ENCODE measurements at places on chromosomes 1 and 21. TPM values are rescaled to one million over a fixed set of nuclear protein-coding genes. Genes with fewer than 3 reads are reported as not detected.

The STUM gene
- not detected for total RNA-seq

The TRIM58 gene
- total RNA-seq = 0.06 TPM

The GUCA2B gene
- total RNA-seq = not detected

The GPA33 gene
- total RNA-seq = not detected

The OR2L13 gene
- total RNA-seq = not detected

The C1QTNF12 gene
- total RNA-seq = 2.4 TPM

The FAM167B gene
- total RNA-seq = 0.32 TPM

The TNFSF4 gene
- 5.2 TPM for total RNA-seq

The MXRA8 gene
- total RNA-seq = 0.97 TPM

The COL6A1 gene
- total RNA-seq = 5.2 TPM

The ELAPOR1 gene
- total RNA-seq = 6.8 TPM

- H3K36me3 ChIP-seq = no peaks in the 10 kb centered on the region
- no peak for DNase-seq
- H3K4me3 ChIP-seq = no peak overlapping the region
- H3K27ac ChIP-seq = no peak overlapping the region
- H3K27me3 ChIP-seq = peaks cover 4% of the 10 kb centered on the region
Measured at GRCh38 chr1:163528710-163529348, 207.1 kb downstream of the NUF2 start.

DNA sequence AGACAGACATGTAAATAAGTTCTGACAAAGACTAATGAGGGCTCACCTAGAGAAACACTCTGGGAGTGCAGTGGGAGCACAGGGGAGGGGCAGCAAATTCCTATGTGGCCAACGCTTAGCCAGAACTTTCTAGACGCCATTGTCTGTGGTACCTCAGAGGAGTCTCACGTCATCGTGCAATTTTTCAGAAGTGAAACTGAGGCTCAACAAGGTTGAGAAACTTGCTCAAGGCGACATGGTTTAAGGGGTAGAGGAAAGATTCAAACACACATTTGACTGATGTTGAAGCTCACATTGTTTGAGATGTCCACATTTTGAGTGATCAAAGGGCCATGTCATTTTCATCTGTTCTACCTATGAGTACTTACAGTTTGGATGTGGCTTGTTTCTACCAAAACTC is 152.6 kb upstream of the LMO4 start:
- H3K36me3 ChIP-seq = no peaks in the 10 kb centered on the region
- H3K4me1 ChIP-seq = no peaks in the 10 kb centered on the region
- peaks cover 49% of the 10 kb centered on the region for H3K27me3 ChIP-seq
- DNase-seq = no peak
- H3K4me3 ChIP-seq = no peak overlapping the region
- H3K27ac ChIP-seq = no peak overlapping the region

- H3K4me1 ChIP-seq = no peaks in the 10 kb centered on the region
- no peaks in the 10 kb centered on the region for H3K36me3 ChIP-seq
- H3K4me3 ChIP-seq = no peak overlapping the region
Measured at GRCh38 chr1:232551386-232551785, 78.5 kb downstream of the SIPA1L2 start.

DNA sequence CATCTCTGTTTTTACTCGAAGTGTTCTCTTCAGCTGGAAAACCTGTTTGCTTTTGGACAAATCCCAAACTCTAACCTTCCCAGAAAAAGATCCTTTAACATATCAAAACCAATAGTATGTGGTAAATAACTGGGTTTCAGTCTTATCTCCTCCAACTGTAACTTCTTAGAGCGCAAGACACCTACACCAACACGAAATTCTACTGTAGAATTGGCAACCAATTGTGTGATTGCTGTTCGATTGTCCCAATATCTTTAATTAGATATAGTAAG is 5.8 kb upstream of the MPZL1 start:
- H3K36me3 ChIP-seq = peaks cover 7% of the 10 kb centered on the region
- peaks cover 32% of the 10 kb centered on the region for H3K4me1 ChIP-seq
- H3K27me3 ChIP-seq = peaks cover 11% of the 10 kb centered on the region
- no peak for DNase-seq
- peak overlapping the region; percentile 97 for H3K27ac ChIP-seq
- peak overlapping the region; percentile 88 for H3K4me3 ChIP-seq

DNA sequence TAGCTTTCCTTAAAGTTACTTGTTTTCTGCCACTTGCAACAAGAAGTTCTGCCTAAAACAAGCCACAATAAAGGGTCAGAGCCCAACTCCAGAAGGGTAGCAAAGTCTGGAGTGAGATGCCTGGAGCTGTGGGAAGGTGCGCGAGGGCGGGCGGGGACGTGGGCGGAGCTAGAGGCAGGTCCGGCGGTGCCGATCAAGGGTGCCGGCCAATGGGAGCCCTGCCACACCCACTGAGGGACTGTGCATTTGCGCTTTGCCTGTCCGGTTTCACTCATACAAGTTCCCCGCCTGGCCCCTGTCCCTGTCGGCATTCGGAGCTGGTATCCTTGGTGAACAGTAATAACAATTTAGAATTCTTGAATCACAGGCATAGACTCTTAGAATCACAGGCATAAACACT is 732.4 kb downstream of the MATN1 start:
- no peaks in the 10 kb centered on the region for H3K4me1 ChIP-seq
- DNase-seq = no peak
- H3K4me3 ChIP-seq = no peak overlapping the region

DNA sequence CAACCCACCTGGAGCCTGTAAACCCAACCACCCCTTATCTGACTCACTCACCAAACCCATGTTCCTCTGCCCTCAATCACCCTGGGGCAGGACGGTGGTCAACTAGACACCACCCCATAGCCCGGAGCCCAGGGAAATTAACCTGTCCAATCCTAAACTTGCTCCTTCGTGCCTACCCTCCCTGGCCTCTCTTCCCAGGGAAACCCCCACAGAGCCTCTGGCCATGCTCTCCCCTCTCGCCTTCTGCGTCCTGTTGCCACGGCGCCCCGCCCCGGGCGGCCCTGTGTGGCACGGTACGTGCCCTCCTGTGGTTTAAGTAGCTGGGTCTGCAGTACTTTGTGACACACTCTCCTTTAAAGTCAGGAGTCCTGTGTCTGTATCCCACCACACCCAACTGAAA is 4.0 kb upstream of the FTCD start:
- H3K27ac ChIP-seq = no peak overlapping the region
- no peaks in the 10 kb centered on the region for H3K4me1 ChIP-seq
- peaks cover 1% of the 10 kb centered on the region for H3K36me3 ChIP-seq

DNA sequence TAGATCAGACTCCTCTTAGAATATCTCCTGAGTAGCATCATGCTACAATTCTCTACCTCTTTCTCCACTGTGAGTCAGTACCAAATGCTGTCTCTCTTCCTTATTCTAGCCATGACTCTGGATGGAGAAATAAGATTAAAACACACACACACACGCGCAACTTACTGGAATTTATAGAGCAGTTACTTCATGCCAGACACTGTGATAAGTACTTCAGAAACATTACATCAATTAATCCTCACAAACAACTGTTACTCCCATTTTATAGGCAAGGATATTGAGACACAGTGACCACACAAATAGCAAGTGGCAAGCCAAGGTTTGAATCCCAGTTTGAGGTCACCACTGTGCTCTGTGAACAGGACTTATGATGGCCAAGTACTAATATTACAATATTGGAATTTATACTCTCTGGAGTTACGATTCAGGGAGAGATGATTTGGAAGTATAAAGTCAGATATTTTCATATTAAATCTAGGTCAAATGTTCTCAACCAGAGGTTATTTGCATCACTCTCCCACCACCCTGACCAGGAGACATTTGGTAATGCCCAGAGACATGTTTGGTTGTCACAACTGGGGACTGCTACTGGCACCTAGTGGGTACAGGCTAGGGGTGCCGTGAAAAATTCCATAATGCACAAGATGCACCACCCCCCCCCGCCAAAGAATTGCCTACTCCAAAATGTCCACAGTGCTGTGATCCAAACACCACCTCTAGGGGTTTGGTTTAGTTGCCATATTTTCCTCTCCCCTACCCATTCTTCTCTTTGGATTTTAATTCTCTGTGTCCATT is 221.6 kb downstream of the LTN1 start:
- peaks cover 23% of the 10 kb centered on the region for H3K4me1 ChIP-seq
- H3K27ac ChIP-seq = no peak overlapping the region
- DNase-seq = no peak
- H3K36me3 ChIP-seq = peaks cover 22% of the 10 kb centered on the region

DNA sequence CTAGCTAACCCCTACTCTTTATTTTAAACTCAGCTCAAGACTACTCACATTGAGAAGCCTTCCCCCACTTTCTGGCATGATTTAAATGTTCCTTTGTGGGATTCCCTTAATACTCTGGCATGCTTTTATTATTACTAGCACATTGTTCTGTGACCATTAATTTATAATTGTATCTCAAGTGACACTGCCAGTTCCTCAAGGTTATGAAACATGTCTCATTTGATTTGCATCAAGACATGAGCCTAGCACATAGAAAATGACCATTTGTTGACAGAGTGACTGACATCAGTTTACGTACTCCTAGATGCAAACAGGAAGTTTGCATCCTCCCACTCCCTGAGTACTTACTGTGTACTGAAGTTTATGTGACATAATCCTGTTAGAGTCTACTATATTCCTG is 15.2 kb downstream of the RGS4 start:
- H3K27ac ChIP-seq = no peak overlapping the region
- no peak for DNase-seq
- H3K27me3 ChIP-seq = no peaks in the 10 kb centered on the region
- H3K36me3 ChIP-seq = no peaks in the 10 kb centered on the region
- no peaks in the 10 kb centered on the region for H3K4me1 ChIP-seq

- peaks cover 10% of the 10 kb centered on the region for H3K27me3 ChIP-seq
- no peaks in the 10 kb centered on the region for H3K4me1 ChIP-seq
- no peak overlapping the region for H3K27ac ChIP-seq
- no peaks in the 10 kb centered on the region for H3K36me3 ChIP-seq
Measured at GRCh38 chr1:8241417-8242014, 76.4 kb upstream of the SLC45A1 start.

DNA sequence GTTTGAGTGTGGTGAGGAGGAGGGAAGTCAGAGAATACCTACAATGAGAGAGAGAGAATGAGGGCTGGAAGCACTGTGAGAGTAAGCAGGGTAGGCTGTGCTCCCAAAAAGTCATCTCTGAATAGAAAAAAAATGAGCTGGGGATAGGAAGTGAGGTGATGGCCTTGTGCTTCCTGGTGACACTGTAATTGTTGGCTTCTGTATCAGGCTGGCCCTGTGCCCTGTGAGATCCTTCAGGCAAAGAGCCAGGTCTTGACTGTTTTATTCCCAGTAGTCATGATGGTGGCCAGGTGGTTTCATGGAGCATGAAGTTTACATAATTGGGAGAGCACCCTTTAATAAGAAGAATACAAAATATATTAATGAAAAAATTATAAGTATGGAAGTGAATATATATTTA is 20.4 kb upstream of the SPATA6 start:
- no peak overlapping the region for H3K4me3 ChIP-seq
- H3K27ac ChIP-seq = no peak overlapping the region
- H3K27me3 ChIP-seq = peaks cover 7% of the 10 kb centered on the region
- no peaks in the 10 kb centered on the region for H3K36me3 ChIP-seq
- no peaks in the 10 kb centered on the region for H3K4me1 ChIP-seq

DNA sequence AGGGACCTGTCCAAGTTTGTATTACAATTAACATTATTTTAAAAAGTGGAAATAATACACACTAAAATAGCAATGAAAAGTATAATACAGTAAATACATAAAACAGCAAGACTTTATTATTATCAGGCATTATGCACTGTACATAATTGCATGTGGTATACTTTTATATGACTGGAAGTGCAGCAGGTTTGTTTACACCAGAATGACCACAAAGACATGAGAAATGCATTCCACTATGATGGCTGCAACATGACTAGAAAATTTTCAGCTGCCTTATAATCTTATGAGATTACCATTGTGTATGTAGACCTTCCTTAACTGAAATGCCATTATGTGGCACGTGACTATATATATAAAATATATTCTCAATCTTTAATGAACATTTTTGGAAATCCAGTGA is 1699.6 kb downstream of the KCNT2 start:
- no peak for DNase-seq
- no peak overlapping the region for H3K4me3 ChIP-seq
- H3K4me1 ChIP-seq = no peaks in the 10 kb centered on the region

GRCh38 chr1:60622486-60622885 is 459.9 kb upstream of the NFIA start:
- H3K27ac ChIP-seq = no peak overlapping the region
- H3K4me3 ChIP-seq = no peak overlapping the region
- H3K4me1 ChIP-seq = no peaks in the 10 kb centered on the region

- H3K27me3 ChIP-seq = no peaks in the 10 kb centered on the region
- no peak overlapping the region for H3K4me3 ChIP-seq
Measured at GRCh38 chr1:243459059-243459458, 203.2 kb downstream of the SDCCAG8 start.

- peak overlapping the region; percentile 53 for H3K4me3 ChIP-seq
- DNase-seq = peak; percentile 83
- no peaks in the 10 kb centered on the region for H3K36me3 ChIP-seq
Measured at GRCh38 chr1:40668769-40669525, 3.5 kb upstream of the RIMS3 start.

- H3K27me3 ChIP-seq = peaks cover 7% of the 10 kb centered on the region
- no peaks in the 10 kb centered on the region for H3K4me1 ChIP-seq
- H3K27ac ChIP-seq = no peak overlapping the region
- no peaks in the 10 kb centered on the region for H3K36me3 ChIP-seq
- no peak for DNase-seq
Measured at GRCh38 chr1:172108161-172108893, 267.0 kb downstream of the DNM3 start.

DNA sequence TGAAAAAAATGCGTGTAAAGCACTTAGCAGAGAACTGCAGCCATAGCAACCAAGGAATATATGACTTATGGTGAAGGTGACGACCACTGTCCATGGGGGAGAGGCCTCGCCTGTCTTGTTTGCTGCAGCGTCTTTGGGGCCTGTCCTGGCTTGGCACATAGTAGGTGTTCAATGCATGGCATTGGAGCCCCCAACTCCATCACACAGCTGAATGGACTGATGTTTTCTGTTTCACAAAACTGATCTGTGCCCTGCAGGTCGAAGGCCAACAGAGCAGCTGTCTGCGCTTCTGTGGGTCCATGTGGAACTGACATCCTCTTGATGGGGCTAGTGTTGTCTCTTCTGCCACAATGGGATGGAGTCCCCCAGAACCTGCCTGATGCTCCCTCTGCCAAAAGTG is 296.0 kb downstream of the PTPRU start:
- H3K4me3 ChIP-seq = no peak overlapping the region
- DNase-seq = no peak
- H3K4me1 ChIP-seq = no peaks in the 10 kb centered on the region
- H3K27ac ChIP-seq = no peak overlapping the region
- H3K36me3 ChIP-seq = no peaks in the 10 kb centered on the region

DNA sequence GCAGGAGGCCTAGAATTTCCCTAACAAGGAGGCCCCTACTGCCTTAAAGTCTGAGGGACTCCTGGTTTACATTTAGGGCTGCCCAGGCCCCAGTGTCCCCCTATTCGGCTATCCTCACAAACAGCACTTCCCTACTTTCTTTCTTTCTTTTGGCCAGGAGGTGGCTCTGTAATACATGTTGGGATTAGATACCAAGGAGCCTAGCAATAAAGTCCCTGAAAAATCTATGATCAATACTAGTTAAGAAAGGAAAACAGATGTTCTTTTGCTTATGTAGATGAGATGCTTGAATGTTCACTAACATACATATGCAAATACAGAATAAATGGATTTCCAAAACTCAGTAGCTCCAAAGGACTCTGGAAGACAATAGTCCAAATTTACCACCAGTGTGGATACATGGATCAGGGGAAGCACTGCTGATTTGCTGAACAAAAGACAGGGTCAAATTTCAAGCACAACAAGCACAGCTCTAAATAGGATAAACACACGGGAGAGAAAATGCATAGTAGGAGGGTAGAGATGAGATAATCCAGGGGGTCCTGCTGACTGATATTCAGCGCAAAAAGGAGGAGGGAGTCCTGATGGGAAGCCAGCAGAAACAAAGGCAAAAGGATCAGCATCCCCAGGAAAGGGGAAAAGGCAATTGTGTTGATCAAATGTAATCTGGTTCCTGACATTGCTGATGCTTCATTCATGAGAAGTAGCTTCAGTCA is 240.0 kb downstream of the NUF2 start:
- H3K4me3 ChIP-seq = no peak overlapping the region
- H3K36me3 ChIP-seq = no peaks in the 10 kb centered on the region
- no peak for DNase-seq
- no peak overlapping the region for H3K27ac ChIP-seq
- H3K27me3 ChIP-seq = no peaks in the 10 kb centered on the region

Measured in activated naive CD8-positive, alpha-beta T cell treated with anti-CD3 and anti-CD28 coated beads for 36 hours (primary cell).